G401 (cell line): ENCODE measurements at places on chromosomes 13 and 19.
A peak's percentile ranks its signal among the peaks of the same experiment; 100 is the strongest.

DNA sequence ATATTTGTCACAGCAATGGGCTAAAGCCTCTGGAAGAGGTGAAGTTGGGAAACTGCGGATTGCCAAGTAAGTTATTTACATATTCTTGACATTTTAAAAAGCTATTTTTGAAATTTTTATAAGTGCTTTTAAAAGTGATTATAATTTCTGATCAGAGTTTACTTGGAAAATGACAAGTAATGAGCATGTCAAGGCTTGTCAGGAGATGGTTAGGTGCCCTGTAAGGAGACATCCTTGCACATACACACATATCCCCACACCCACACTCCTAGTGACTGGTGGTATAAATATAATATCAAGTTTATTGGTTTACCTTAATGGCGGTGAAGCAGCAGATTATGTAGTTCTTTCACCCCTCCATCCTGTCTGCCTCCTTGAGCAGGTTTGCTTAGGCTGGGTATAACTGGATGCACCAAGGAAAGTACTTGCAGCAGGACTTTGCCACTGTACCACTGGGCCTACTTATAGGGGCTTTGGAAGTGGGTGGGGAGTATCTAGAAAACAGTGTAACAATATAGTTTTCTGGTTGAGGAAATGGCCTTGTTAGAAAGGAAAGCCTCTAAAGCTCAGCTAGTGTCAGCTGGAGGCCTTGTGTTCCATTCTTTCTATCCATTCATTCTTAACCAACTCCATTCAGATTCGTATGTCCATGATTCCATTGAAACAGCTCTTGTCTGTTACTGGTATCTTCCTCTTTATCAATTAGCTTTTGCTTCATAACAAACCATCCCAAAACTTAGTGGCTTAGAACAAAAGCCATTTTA lies 16.6 kb downstream of the GTF2F2 start:
- no peak for DNase-seq

DNA sequence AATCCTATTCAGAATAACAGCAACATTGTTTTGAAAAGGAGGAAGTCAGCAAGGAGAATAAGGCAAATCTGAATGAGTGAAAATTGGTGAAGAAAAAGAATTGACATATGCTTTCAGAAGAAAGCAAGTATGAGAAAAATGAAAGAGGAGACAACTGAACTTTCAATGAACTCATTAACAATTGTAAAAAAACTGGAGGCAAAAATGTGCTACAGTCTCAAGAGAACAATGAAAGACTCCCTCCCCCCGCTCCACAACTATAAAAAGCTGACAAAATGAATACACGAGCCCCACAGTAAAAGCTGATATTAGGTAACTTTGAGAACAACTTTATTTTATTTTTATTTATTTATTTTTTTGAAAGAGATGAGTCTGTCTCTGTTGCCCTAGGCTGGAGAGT lies 373.1 kb downstream of the DIAPH3 start:
- no peak for DNase-seq

DNA sequence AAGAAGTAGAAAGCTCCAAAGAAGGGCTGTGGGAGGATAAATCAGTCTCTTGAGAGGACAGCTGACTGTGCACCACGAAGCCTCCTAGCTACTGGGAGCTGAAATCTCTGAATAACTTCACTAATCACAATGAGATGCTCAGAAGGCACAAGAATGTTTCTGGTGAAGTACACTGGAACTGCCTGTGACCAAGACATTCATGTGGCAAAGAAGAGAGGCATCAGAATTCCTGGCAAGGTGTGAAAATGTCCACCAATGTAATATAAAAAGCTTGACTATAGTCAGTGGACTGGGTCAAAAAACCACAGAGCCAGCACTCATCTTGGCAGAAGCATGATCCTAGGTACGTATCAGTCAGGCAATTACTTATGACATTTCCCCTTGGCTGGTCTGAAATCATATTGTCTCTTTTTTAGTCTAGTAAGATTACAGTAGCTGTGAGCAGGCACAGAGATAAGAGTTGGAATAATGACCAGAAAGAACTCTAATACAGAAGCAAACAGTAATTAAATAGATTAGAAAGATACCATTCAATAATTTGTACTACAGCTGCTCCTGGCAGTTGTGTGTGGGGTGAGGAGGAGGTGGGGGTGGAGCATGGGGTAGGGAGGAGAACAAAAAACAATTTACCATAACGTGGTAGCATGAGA lies 434.7 kb downstream of the DIAPH3 start:
- DNase-seq, result no peak

DNA sequence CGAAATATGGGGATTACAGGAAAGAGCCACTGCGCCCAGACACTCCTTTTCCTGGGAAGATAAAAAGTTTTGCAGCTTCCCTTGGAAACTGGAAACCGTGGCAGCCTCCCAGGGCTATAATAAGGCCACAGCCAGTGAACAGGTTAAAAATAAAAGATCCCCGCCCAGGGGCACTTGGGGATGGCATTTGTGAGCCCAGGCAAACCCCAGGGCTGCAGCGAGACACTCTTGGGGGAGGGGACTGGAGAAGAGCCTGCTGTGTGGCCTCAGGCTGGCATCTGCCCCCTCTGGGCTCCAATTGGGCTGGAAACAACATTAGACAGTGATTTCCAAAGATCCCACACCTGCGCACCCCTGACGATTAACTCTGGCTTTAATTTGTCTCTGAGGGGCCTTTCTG lies 11.2 kb downstream of the FEM1A start:
- DNase-seq, result no peak

DNA sequence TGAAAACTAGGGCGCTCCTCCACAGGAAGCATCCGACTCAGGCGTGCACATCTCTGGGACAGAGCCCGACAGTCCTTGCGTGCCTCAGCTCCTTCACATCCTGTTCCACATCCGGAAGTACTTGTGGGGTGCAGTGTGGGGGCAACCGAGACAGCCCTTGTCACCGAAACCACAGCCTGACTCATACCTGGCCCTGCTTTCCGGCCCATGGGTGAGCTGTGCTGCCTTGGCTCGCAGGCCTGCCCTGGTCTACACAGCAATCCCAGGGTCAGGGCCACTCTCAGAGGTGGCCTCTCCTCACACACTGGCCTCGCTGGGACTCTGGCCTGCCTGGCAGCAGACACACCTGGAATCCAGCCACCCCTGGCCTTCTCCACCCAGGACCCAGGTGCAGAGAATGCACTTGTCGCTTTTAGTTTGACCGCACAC lies 100.4 kb downstream of the STK24 start:
- DNase-seq, result peak; percentile 35

DNA sequence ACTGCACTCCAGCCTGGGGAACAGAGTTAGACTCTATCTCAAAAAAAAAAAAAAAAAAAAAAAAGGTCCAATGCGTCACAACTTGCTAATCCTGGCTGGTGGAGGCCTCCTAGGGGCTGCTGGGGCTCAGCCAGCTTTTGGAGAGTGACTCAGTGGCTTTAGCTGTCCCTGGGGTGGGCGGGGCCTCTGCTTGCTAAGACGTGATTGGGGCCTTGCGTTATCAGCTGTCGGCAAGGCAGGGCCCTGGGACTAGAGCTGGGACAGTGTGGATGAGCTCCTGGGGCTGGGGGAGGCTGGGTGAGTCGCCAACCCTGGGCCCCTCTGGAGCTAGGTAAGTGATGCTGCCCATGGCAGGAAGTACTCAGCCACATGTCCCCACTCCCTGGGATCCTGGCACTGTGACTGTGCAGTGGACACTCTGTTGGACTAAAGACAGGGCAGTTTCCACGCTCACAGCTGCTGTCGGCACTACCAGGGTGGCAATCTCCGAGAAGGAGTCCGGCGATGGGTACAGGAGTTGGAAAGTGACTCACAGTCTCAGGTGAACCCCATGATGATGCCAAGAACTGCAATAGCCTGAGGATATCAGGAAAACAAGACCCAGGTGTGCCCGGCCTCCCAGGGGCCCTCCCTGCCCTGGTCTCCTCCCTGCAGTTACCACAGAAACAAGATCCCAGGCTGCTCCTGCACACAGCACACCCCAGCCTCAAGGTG lies 32.2 kb downstream of the F2RL3 start:
- DNase-seq, result no peak
